SJCRH30 (cell line): ENCODE measurements at places on chromosomes 4 and X.

GRCh38 chr4:148057984-148058859 is 326.3 kb downstream of the ARHGAP10 start:
- no peak for DNase-seq
- H3K36me3 ChIP-seq: no peaks in the 10 kb centered on the region
- no peak overlapping the region for H3K4me3 ChIP-seq

GRCh38 chr4:38831653-38832052 is 25.0 kb downstream of the TLR6 start:
- no peak for DNase-seq
- no peaks in the 10 kb centered on the region for H3K4me1 ChIP-seq
- H3K27me3 ChIP-seq: no peaks in the 10 kb centered on the region
- H3K27ac ChIP-seq: no peak overlapping the region
- no peaks in the 10 kb centered on the region for H3K36me3 ChIP-seq
- H3K4me3 ChIP-seq: no peak overlapping the region

DNA sequence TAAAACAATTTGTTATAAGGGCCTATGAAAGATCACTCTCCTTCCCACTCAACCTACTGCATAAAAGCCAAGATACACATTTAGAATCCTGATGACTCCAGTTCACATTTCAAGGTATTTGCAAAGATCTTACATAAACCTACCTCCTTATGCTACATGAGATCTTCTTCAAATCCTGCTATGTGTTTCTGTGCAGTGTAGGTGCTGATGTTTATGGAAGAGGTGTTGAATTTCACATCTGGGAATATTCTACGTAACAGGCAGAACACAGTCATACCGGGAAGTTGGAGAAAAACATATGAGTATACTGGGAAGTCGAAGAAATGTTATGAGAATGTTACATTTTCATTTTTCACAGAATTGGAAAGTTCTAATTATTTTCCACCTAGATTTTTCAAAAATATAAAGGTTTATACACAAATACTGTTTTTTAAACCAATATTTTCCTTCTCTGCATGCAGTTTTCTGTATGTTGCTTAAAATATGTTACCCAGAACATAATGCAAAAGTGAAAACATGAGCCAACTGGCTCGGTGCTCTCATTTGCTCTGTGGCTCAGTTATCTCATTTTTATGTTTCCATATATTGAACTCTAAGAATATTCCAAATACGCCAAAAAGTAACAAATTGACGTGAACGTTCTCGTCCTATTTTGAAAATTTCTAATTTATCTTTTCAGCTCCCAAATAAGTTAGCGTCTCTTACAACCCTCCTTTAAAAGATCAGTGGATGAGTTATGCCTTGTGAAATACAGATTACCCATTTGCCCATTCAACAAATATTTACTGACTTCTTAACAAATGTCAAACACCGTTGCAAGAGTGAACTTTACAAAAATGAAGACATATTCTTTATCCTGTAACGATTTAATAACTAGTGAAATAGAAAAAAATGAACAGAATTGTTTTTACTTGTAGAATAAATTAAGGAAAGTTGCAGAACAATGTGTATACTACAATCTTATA is 899.3 kb downstream of the STIM2 start:
- H3K27ac ChIP-seq: no peak overlapping the region
- H3K36me3 ChIP-seq: no peaks in the 10 kb centered on the region
- DNase-seq: no peak
- H3K27me3 ChIP-seq: no peaks in the 10 kb centered on the region

- no peak for DNase-seq
- H3K4me3 ChIP-seq: no peak overlapping the region
- no peaks in the 10 kb centered on the region for H3K27me3 ChIP-seq
- H3K4me1 ChIP-seq: 0 out of 2 replicates have a peak, but pooled peaks cover 2% of the 10 kb centered on the region
- no peaks in the 10 kb centered on the region for H3K36me3 ChIP-seq
Measured at GRCh38 chr4:10024303-10024702, 3.0 kb upstream of the SLC2A9 start.

- no peak overlapping the region for H3K4me3 ChIP-seq
- H3K36me3 ChIP-seq: no peaks in the 10 kb centered on the region
- no peak for DNase-seq
- H3K4me1 ChIP-seq: no peaks in the 10 kb centered on the region
Measured at GRCh38 chrX:65589304-65589703, 54.7 kb upstream of the LAS1L start.

- peak overlapping the region; percentile 24; the same call in 1 of the 2 replicates for H3K27ac ChIP-seq
- H3K27me3 ChIP-seq: no peaks in the 10 kb centered on the region
- DNase-seq: no peak
- peaks cover 27% of the 10 kb centered on the region for H3K4me1 ChIP-seq
Measured at GRCh38 chr4:78901882-78902281, 37.4 kb downstream of the PAQR3 start.

DNA sequence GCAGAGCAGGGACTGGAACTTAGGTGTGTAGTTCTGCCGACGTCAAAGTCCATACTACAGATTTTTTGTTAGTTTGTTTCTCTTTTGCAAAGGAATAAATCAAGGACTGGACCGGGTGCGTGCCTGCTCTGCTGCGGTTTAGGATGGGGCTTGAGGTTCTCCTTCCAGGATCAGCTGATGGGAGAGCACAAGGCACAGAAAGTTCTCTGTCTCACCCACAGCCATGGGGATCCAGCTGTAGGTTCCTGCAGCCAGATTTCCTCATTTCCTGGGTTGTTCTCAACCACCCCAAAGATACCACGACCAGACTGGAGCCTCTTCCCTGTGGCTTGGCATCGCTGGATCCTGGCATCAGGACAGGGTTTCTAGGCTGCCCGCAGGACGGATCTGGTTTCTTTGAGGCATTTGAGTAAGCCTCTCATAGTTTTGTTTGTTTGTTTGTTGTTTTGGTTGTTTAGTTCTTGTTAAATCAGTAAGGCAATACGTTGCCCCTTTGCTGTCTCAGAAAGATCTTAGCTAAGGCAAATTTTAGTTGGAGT is 789 bp upstream of the SRPX start:
- no peaks in the 10 kb centered on the region for H3K36me3 ChIP-seq
- H3K27me3 ChIP-seq: no peaks in the 10 kb centered on the region
- H3K27ac ChIP-seq: no peak overlapping the region
- no peak for DNase-seq
- no peaks in the 10 kb centered on the region for H3K4me1 ChIP-seq

DNA sequence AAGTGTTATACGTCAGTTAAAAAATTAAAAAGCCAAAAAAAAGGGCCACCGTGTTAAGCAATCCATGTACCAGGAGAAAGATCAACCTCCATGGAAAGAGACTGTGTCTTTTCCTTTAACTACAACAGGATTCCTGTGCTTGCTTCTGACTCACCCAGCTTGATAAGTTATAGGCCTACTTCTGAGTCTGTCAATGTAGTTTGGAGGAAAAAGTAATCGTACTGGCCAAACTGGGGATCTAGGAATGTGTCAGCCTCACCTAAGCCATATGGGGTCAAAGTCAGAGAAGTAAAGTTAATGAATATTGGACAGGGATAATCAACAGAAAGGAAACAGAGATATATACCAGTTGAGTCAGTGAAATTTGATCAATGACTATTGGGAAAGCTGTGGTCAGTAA is 470.8 kb upstream of the SLIT2 start:
- H3K27me3 ChIP-seq: no peaks in the 10 kb centered on the region
- no peak overlapping the region for H3K27ac ChIP-seq
- H3K4me3 ChIP-seq: no peak overlapping the region
- no peak for DNase-seq
- no peaks in the 10 kb centered on the region for H3K36me3 ChIP-seq

DNA sequence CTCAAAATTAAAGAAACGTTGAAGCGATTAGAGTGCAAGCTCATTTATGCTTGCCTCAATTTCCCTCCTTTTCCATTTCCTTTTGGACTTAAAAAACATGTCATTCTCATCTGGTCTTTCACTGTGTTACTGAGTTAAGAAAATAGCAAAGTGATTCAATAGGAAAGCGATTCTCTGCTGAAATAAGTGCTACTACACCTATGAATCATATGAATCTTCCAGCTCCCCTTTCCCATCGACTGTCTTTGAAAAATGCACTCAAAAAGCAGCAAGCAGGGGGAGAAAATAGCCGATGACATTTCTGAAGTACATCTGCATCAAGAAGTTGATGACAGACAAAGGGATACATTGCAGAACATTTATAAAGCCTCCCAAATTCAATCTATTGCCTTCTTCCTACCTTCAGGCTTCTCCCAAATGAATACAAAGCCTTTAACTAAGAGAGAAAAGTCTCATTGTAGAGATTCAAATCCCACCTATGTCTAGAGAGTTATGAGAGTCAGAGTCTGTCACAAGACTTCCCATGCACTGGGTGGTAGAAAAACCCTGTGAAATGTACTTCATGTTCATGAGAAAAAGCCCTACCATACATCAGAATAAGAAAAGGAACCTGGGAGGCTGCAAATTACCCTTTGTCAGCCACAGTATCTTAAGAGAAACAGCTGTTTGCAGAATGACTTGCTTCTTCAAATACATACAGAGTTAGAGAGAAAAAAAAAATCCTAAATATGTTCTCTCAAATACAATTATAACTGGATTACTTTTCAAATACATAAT is 78.9 kb downstream of the MBNL3 start:
- H3K36me3 ChIP-seq: no peaks in the 10 kb centered on the region
- peaks cover 15% of the 10 kb centered on the region for H3K4me1 ChIP-seq
- DNase-seq: peak; percentile 9
- no peaks in the 10 kb centered on the region for H3K27me3 ChIP-seq
- no peak overlapping the region for H3K4me3 ChIP-seq
- no peak overlapping the region for H3K27ac ChIP-seq

DNA sequence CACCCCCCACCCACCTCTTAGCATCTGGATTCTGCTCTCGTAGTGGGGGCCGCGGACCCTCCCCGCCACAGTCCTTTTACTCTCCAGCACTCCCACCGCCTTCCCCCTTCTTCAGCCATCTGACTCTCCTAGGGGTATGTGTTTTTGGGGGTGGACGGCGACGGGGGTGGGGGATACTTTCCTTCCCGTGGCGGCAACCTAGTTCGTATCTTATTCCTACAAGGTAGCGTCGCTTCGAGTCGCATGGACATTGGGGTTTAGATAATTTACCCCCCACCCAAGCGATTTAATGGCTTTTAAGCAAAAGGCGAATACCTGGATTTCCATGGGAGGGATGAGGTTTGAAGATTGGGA is 1.3 kb upstream of the BCORL1 start:
- H3K27me3 ChIP-seq: no peaks in the 10 kb centered on the region
- DNase-seq: no peak
- H3K36me3 ChIP-seq: no peaks in the 10 kb centered on the region
- H3K27ac ChIP-seq: no peak overlapping the region
- H3K4me1 ChIP-seq: no peaks in the 10 kb centered on the region

- DNase-seq: no peak
- no peak overlapping the region for H3K27ac ChIP-seq
- H3K27me3 ChIP-seq: no peaks in the 10 kb centered on the region
- H3K4me3 ChIP-seq: no peak overlapping the region
Measured at GRCh38 chr4:121192013-121192412, 27.9 kb upstream of the TNIP3 start.

GRCh38 chr4:159922119-159922518 is 819.2 kb downstream of the RAPGEF2 start:
- no peak for DNase-seq
- no peak overlapping the region for H3K4me3 ChIP-seq
- H3K27me3 ChIP-seq: no peaks in the 10 kb centered on the region
- H3K27ac ChIP-seq: peak overlapping the region; percentile 61; the same call in 1 of the 2 replicates
- H3K4me1 ChIP-seq: no peaks in the 10 kb centered on the region; the same call in 1 of the 2 replicates

- H3K4me3 ChIP-seq: no peak overlapping the region
- H3K36me3 ChIP-seq: no peaks in the 10 kb centered on the region
- H3K27me3 ChIP-seq: no peaks in the 10 kb centered on the region
- DNase-seq: no peak
- H3K4me1 ChIP-seq: no peaks in the 10 kb centered on the region
Measured at GRCh38 chr4:71288875-71289274, 49.9 kb upstream of the SLC4A4 start.

GRCh38 chr4:184348311-184349233 is 125.8 kb downstream of the IRF2 start:
- no peak overlapping the region for H3K27ac ChIP-seq
- no peaks in the 10 kb centered on the region for H3K36me3 ChIP-seq
- no peak overlapping the region for H3K4me3 ChIP-seq
- no peaks in the 10 kb centered on the region for H3K27me3 ChIP-seq
- no peak for DNase-seq

DNA sequence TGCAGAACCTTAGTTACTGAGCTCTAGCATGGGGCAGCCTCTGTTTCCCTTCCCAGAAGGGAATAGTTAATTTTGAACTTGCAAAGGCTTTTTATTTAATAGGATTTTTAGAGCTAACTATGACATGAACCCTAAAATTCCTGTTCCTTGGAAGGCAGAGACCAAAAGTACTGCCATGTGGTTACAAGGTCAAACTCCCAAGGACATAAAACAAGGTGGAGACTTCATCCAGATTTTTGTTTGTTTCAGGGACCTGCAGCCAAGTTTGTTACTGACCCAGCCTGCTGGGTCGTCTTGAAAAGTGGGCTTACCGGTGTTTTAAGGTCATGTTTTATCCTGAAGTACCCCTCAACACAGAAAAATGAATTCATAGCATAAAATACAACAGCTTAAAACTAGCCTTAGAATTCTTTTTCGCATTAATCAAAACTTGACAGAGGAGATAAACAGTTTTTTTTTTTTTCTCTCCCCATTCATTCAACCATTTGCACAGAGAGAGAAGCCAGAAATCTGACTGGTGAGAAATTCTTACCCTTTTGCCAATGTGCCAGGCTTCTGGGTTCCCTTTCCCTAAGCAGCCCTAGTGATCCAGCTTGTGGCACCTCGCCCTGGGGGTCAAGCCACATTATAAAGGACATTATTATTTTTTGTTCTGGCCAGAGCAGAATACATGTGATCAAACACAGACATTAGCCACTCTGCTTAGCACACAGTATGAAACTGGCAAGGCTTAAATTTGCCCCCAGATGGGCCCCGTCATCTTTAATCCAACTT is 21.5 kb upstream of the GRPEL1 start:
- no peaks in the 10 kb centered on the region for H3K36me3 ChIP-seq
- H3K27me3 ChIP-seq: 0 out of 2 replicates have a peak, but pooled peaks cover 3% of the 10 kb centered on the region
- DNase-seq: no peak

DNA sequence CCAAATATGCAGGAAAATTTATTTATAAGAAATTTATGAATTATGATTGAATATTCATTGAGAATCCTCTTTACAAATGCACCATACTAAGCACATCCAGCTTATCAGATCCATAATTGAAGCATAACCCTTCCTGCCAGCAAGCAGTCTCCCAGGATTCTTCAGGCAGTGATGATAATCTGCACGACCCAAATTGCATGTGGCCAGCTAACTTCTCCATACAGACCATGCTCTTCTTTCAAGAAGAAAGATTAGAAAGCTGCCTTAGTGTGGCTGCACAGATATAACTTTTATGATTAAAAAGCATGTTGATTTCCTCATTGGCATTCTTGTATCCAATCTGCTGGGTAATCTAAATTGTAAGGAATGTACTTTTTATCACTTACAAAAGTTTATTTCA is 3.3 kb upstream of the CBR4 start:
- no peaks in the 10 kb centered on the region for H3K36me3 ChIP-seq
- H3K4me3 ChIP-seq: no peak overlapping the region
- no peak for DNase-seq
- H3K27ac ChIP-seq: no peak overlapping the region
- no peaks in the 10 kb centered on the region for H3K4me1 ChIP-seq
- H3K27me3 ChIP-seq: no peaks in the 10 kb centered on the region
